Stimulated activated naive CD8-positive, alpha-beta T cell treated with anti-CD3 and anti-CD28 coated beads, Interleukin-15, Interleukin-2, amounts not matched to agents 100 U/mL and 50 U/mL, for 24 hours (primary cell): ENCODE measurements at places on chromosomes 1 and 21.

DNA sequence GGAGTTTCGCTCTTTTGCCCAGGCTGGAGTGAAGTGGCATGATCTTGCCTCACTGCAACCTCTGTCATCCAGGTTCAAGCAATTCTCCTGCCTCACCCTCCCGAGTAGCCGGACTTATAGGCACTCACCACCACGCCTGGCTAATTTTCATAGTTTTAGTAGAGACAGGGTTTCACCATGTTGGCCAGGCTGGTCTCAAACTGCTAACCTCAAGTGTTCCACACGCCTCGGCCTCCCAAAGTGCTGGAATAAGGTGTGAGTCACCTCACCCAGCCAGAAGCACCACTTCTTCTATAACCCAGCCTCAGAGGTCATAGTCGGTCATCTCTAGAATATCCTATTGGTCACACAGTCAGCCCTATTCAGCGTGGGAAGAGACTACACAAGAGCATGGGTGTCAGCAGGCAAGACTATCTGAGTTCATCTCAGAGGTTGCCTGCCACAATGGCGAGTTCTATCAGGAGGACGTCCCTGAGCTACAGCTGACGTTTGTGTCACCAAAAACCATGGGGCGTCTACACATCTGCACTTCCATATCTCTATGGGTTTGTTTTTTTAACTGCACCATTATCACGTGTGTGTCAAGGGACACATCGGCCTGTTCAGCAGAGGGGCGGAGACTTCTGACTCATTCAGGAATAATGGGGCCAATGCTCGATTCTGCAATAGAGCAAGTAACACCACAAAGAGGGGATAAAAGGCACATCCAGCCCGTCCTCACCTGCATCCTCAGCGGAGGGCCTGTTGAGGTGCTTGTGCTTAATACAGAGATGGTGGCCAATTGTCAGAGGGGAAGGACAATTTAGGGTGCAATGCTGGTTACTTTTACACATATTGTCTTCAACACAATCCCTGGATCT lies 256.3 kb upstream of the IRF2BP2 start:
- DNase-seq, result no peak

GRCh38 chr1:94165843-94166242 lies 44.9 kb upstream of the ABCA4 start:
- DNase-seq, result no peak

GRCh38 chr1:113391649-113392271 lies 1.4 kb downstream of the MAGI3 start:
- DNase-seq, result no peak

DNA sequence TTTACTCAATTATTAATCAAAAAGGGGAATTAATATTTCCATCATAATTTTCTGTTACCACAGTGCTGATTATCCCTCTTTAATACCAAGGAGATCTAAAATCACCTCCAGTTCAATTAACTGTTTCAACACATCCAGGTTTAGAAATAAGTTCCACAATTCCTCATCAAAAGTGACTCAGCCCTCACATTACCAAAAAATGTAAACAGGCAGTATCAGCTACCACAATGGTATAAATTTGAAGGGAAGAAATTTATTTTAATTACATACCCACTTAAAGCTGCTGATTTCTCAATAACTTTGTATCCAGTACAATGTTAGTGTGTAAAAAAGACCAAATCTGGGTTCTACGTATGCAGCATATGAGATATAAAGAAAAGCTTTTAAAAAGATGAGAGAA lies 51.9 kb downstream of the EIF4G3 start:
- DNase-seq, result no peak

GRCh38 chr1:41318135-41318534 lies 43.1 kb upstream of the FOXO6 start:
- DNase-seq, result no peak

DNA sequence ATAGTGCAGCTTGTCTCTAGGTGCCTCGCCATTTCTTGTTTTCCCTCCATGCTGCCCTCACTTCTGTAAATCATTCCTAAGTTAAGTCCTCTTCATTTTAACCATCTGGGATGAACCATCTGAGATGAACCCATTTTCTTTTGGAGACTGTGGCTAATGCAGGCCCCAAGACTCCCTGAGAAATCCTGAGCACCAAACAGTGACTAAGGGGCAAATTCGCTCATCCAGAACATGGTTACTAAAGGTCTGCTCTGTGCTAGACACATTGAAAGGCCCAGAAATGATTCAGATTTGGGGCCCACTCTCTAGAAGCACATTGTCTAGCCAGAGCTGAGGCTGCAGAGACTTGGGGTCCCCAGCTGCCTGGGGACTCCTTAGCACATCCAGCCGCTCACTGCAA lies 151.9 kb upstream of the CTTNBP2NL start:
- no peak for DNase-seq

DNA sequence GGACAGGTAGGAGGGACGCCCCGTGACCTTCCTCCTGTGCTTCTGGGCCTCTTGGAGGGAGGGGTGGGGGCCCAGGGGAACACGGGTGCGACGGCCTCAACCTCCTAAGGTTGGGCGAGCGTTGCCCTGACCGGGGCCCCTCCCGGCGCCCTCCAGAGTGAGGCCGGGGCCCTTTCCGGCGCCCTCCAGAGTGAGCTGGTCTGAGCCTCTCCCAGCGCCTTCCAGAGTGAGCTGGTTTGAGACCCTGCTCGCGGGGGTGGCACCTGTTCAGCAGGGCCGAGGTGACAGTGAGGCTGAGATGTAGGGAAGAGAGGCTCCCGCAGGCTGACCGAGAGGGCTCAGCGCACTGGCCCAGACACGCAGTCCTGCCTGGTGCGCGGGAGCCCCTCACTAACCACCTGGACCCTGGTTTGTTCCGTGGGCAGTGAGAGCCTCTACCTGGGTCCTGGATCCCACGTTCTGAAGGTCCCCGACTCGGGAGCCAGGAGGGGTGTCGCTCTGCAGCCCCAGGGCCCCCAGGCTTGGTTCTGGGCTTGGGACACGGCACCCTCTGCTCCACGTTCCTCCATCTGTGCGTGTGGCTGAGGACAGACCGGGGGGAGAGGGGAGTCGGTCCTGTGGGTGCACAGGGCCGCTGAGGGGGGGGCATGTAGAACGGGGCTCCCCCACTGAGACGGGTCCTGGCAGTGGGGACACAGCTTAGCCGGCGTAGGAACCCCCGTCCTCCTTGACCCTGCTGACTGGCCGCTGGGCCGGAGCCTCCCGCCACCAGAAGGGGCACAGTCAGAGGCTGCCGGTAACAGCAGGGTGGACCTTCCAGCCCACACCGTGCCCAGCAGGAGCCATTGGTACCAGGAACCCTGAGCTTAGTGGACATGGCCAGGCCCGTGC lies 1.4 kb downstream of the COL6A1 start:
- DNase-seq, result no peak

DNA sequence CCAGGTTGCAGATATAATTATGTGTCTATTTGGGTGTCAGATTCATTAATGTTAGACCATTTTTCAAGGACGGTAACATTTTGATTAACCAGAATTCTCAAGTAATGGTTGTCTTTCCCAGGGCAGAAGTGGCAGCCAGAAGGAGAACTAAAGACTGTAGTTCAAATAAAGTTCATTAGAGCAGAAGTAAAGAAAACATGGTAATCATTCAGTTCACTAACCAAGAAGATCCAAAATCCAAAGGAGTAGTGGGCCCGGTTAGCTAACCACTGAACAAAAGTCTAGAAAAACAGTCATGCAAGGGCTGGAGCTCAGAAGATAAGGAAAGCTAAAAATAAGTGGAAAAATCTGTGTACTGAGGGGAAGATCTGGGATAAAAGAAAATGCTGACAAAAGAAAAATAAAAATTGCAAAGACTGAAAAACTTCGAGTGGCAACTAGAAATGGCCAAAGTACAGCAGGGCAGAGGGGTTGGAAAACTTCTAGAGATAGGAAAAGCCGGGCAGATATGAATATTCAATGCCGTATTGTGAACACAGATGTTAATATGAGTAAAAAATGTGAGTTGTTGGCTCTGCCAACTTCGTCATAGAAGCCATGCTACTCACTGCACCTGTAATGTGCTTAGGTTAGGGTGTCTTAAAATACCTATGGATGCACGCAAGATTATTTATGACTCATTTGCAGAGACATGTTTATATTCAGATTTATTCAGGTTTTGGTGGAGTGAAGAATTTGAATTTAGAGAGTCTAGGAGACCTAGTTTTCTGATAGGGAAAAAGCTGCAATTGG lies 925.9 kb downstream of the LTN1 start:
- DNase-seq, result no peak
